IMR-90 (cell line): ENCODE measurements at places on chromosomes 7 and 10.

DNA sequence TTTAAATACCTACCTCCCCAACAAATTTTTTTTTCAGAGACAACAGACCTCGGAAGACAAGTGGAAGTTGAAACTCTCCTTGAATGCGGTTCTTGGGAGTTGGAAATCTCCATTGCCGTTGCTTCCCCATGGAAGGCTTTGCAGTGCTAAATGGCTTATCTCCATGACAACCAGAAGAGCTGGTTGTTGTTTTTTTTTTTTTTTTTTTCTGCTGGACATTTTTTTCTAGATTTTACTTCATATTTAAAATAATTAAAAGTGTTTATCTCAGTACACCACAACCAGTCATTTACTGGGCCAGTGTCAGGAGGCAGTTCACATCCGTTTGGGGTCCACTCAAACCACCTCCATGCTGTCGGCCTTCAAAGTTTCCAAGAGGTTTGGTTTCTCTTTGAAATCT lies 348.5 kb upstream of the PRKCQ start:
- no peak for DNase-seq

DNA sequence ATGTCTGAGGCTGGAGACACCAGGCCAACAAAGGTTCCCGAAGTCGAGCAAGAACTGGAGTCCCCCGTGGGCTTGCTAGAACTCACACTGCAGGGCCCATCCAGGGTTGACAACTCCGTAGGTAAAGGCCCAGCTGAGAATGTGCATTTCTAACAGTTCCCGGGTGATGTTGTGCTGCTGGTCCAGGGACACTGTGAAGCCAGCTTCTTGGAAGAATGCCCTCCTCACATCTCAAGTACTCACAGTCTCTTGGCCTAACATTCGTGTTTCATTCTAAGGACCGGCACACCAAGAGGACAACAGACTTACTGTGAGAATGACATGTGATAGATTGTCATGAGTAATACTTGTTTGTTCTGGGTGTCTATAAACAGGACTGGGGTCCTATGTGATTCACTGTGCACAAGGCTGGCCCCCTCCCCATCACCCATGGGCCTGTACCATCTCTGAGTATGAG lies 682.3 kb upstream of the IGFBP3 start:
- DNase-seq = no peak

DNA sequence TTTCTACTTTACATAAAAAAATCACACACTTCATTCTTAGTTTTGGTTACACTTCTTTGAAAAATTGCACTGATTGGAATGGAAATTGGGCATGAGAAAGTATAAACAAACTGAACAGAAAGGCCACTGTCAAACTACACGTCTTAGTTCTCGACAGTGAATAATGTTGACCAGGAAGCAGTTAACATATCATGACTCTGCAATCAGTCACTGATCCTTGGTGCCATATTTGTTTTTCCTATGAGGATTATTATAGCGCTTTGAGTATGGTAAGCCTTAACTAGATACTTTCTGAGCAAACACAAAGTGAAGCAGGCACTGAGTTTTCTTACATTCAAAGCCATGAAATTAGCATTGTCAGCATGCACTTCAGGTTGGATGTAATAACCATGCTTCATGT lies 495.1 kb upstream of the ANKRD30A start:
- DNase-seq = no peak

- no peak for DNase-seq
Observed at GRCh38 chr10:118495499-118495898, 99.9 kb downstream of the PRLHR start.

DNA sequence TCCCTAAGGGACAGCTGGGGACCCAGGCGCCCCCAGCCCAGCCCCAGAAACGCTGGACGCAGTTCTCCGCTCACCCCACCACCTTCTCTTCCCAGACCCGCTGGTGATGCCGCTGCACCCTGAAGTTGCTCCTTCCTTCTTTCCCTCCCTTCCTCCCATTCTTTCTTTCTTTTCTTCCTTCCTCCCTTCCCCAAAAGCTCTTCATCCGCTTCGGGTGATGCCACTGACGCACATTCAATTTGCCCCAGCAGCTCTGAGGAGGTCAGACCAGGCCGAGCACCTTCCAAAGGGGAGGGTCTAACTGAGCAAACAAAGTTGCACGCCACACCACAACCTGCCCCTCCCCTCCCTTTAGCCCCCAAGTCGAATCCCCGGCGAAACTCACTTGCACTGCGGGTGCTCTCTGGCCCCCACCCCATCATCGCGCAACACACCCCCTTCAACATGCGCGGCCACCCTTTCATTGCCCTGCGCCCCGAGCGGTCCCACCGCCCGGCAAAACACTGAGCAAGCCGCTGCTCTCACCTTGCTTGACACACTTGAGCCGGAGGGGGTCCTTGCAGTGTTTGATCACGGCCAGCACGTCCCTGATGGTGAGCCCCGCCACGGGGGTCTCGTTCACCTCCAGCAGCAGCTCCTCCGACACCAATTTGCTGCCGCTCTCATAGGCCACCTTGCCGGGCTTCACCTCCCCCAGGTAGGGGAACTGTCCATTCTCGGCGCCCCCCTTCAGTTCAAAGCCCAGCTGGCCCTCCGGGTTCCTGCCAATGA lies 787 bp downstream of the MAGI2 start:
- DNase-seq = peak; percentile 26
